ENCODE measurements at places on chromosomes 1 and 21.

GRCh38 chr1:98119796-98120195 is 199.0 kb upstream of the DPYD start:
- no peak for DNase-seq

- no peak for DNase-seq
Measured at GRCh38 chr21:39647476-39647875, 34.7 kb downstream of the B3GALT5 start.

- no peak for DNase-seq
Measured at GRCh38 chr1:246907472-246907871, 24.3 kb downstream of the AHCTF1 start.

GRCh38 chr21:44462086-44462833 is 7.0 kb downstream of the LRRC3 start:
- DNase-seq = no peak

GRCh38 chr1:85148524-85149250 is 52.1 kb downstream of the SYDE2 start:
- no peak for DNase-seq

DNA sequence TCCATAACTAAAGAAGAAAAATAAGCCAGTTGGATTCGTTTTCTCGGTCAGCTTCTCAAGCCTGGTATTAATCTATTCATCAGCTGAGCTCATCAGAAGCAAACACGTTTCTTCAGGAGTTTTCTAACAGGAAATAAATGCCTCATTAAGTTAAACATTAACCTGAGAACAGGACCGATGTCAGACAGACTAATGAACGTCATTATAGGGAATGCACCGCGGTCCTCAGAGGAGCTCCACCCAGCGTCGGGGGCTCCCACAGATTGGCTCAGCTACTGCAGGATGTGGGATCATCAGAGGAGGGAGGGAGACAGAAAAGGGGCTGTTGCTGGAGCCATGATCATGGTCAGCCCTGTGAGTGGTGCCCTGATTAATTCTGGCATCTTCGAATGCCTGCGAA is 615.4 kb downstream of the PTPRU start:
- no peak for DNase-seq

DNA sequence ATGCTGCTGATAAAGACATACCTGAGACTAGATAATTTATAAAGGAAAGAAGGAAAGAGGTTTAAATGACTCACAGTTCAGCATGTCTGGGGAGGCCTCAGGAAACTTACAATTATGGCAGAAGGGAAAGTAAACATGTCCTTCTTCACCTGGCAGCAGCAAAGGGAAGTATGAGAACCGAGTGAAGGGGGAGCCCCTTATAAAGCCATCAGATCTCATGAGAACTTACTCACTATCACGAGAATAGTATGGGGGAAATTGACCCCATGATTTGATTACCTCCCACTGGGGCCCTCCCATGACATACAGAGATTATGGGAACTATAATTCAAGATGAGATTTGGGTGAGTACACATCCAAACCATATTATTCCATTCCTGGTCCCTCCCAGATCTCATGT is 154.4 kb downstream of the FASLG start:
- no peak for DNase-seq

DNA sequence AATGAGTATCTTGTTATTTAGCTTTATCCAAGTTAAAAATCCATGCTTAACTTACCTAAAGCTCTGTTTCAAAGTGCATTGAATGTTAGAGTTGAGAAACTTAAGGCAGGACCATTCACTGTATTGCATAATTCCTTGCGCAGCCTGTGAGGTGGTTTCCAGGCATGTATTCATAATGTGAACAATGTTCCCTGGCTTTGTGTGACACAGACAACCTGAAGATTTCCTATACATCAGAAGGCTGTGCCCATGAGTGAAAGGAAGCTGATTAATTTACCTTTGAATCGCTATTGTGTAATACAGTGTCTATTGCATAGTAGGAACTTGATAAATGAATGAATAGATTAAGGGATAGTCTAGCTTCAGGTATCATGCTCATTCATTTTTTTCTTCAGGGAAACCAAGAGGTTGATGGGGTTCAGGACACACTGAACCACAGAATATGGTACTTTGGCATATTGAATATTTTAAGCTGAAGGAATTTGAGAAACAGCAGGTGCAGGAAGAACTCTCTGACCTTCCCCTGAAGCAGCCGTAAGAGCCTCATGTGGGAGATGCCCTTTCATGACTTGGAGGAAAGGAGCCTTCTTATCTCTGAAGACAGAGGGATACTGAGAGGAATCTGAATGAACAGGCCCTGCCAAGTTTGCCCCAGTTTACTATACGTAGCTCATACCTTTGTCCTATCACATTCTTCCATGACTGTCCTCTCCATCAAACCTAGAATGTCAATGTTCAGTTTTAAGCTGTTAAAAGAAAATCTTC is 88.6 kb upstream of the GNG12 start:
- no peak for DNase-seq

- DNase-seq = no peak
Measured at GRCh38 chr1:145871994-145872924, 13.4 kb upstream of the PIAS3 start.

DNA sequence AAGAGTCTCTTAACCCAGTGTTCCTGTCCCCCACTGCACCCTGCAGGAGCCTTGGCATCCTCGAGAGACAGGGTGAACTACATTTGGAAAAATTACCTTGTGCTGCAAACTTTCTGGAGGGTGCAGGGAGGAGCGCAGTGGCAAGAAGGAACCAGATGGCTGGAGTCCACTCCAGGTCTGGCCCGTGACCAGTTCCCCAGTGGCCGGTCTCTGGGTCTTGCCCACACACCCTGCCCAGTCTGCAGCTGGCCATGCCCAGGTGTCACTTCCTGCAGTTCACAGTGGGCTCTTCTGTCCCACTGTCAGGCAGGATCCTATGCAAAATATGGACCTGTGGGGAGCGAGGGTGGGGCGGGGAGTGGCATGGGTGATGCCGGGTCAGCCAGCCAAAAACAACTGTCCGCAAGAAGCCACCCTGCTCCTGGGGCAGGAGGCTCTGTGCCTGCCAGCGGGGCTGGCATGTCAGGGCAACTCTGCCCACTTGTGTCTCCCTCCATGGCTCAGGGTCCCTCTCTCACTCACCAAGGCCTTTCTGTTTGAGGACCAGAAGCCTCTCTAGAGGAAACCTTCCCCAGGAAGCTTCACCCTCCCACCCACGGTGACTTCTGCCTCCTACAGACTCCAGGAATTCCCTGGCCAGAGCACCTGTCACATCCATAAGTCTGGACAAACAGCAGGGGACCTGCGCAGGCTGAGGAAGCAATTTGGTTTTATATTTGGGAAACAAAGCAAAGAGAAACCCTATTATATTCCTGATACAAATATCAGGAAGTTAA is 55.6 kb downstream of the KIF21B start:
- no peak for DNase-seq

DNA sequence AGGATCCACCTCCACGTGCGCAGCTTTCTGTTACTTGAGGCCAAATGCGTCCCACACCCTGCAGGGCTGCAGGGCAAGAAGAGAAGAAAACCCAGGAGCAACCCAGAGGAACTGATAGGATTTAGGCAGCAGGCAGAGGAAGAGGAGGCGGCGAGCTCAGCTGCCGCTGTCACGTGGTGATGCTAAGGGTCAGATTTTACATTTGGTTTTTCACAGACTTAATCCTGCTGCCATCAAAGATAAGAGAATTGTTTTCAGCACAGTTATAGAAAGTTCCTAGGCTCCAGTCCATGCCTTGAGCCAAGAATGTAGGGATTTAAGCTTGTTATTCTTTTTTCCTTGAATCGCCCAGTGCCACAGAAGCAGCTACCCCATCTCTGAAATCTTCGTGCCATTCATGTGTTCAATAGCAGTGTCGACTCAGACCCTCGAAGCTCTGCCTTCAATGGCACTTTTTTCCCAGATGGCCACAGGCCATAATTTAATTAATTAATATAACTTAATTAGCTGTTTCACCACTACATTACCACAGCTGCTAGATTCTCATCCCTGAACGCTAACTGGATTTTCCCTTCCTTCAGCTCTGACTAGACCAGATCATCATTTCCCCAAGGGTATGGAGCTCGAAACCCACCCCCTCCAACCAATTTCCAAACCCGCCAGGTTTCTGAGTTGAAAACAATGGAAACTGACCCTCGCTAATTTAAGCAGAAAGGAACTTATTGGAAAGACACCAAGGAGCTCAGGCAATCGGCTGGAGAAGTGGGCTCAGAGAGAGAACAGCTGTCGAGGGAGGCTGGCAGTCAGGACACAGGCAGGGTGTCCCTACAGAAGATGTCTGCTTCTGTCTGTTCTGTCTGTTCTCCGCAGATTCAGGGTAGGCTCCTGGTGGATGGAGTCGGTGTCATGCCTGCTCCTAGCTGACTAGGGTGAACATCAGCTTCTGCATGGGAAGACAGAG is 36.2 kb downstream of the LDLRAP1 start:
- DNase-seq = no peak

DNA sequence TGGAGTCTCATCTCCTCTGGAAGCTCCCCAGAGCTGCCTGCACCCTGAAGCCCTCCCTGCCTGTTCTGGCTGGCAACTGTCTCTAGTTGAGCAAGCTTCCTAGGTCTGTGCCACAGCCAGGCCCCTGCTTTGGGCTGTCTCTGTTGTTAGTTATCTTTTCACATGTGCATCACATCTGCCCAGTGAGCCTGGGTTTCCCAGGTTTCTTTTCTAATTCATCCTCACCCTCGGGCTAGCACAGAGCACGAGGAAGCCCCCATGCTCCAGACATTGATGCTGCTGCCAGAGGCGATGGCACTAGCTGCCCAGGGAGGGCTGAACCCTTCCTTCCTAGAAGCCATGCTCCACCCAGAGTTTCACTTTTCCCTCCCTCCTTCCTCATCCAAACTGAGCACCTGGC is 27.2 kb downstream of the RASSF5 start:
- no peak for DNase-seq

DNA sequence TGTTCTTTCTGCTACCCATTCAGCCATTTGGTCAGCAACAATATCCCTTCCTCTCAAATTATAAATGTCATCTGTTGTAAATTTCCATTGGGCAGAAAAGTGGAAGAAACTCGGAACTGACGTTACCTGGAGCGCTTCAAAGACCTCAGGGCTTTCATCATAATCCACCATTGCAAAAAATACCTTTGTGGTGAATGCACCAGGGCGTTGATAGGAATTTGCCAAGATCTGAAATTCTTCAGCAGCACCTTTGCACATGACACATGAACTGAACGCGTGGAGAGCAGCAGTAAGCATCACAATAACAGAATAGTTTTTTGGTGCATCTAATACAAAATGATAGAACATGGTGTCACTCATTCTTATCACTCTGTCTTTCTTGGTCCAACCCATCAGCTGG is 3.1 kb upstream of the TEKT2 start:
- DNase-seq = no peak

DNA sequence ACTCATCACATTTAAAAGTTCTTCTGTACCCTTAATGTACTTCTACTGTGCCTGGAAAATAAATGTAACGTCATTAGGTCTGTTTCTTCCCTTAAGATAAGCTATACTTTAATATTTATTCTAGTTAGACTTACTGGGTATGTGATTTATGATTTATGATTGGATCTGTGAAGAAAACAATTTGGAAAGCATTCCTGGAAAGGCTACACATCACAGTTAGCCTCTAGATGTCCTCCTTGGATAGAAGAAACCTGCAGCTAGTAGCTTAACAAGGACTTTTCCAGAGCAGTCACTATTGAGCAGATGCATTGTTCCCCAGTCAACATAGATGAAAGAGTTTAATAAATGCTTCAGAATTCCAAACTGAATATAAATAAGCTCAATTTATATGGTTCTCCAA is 22.2 kb upstream of the ABL2 start:
- no peak for DNase-seq

DNA sequence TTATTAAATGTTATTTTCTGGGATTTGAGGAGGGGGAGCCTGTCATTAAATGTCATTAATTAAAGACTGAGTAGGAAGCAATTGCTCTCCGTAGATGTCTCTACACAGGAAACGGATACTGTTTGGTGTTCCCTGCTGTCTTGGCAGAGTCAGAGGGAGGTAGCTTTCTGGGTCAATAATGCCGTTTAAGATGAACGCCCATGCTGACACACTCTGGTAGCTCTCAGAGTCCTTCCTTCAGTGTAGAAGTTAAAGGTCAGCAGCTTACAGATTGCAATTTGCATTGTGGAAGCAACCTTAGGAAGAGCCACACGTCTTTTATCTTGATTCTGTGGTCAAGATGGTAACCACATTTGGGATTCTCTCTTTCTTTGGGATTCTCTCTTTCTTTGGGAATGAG is 257.5 kb downstream of the KIF26B start:
- DNase-seq = no peak

GRCh38 chr1:94746635-94747525 is 73.3 kb upstream of the SLC44A3 start:
- no peak for DNase-seq

DNA sequence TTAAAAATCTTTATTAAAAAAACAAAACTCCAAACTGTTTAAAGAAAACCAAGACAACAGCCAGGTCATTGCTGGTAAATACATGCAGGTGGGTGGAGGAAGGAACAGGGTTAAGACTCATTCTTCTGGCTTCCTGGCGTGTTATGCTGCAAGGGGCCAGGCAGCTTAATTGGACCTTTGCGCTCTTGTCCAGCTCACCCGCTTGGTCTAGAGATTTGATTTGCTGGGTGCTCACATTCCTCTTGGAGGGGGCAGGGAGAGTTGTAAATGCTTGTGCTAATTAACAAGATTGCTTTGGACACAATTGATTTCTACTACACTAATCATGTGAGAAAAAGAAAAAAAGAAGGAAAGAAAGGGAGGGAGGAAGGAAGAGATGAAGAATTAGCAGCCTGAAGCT is 10.5 kb downstream of the CEP104 start:
- no peak for DNase-seq

DNA sequence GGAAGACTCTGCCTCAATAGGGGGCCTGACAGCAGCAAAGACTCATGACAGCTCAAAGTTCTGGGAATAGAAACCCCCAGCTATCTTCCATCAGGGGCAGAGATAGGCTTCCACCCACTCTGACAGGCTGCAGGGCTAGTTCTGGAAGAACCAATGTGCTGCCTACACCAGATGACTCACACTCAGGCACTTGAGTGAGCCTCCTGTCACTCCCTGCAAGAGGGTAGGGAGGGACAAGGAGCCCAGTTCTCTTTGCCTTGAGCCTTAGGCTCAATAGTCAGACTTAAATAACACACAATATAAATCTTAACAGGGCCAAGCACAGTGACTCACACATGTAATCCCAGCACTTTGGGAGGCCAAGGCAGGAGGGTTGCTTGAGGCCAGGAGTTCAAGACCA is 386.4 kb downstream of the HHAT start:
- no peak for DNase-seq

DNA sequence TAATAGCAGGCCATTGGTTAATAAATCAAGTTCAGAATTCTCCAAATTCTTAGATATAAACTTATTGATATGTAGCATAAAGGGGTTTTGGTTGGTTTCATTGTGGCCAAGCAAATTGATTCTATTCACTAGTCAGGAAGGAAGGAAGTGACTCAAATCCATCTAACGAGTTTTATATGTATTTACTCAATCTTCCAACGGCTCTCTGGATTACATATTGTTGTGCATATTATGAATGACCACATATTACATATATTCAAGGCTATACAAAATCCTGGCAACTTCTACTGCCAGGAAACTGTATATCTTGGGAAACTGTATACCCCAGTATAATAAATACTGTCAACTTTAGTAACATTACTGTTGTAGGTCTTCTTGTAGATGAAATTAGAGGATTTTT is 20.1 kb upstream of the PDE4B start:
- no peak for DNase-seq

GRCh38 chr1:151013518-151013917 is 5.3 kb downstream of the PRUNE1 start:
- no peak for DNase-seq

GRCh38 chr1:158179301-158180041 is 1.2 kb upstream of the CD1D start:
- DNase-seq = no peak

GRCh38 chr21:44701541-44701940 is 4.6 kb downstream of the KRTAP10-12 start:
- DNase-seq = no peak

- no peak for DNase-seq
Measured at GRCh38 chr1:223748773-223749733, 36.7 kb downstream of the CAPN2 start.

Data from NCI-H1930 (cell line).